ENCODE measurements at places on chromosomes 1 and 21. TPM values are rescaled to one million over a fixed set of nuclear protein-coding genes. Genes with fewer than 3 reads are reported as not detected.

ADAMTSL4 gene
- 1.4 TPM for total RNA-seq

PLA2G2D gene
- total RNA-seq, result not detected

SH2D5 gene
- total RNA-seq, result 1.5 TPM

SYCP1 gene
- not detected for total RNA-seq

SMCP gene
- 0.35 TPM for total RNA-seq

GJC2 gene
- total RNA-seq, result 4.1 TPM

URB1 gene
- total RNA-seq, result 12.5 TPM

DMBX1 gene
- total RNA-seq, result not detected

BSND gene
- total RNA-seq, result not detected

MAP3K21 gene
- 0.08 TPM for total RNA-seq

MTARC2 gene
- total RNA-seq, result 4.8 TPM

ADAM30 gene
- not detected for total RNA-seq

Measured in smooth muscle cell of the coronary artery (primary cell).